ENCODE measurements at places on chromosomes 11 and 22.

- H3K4me1 ChIP-seq, result peaks cover 28% of the 10 kb centered on the region
- no peak overlapping the region for H3K4me3 ChIP-seq
- no peak overlapping the region for H3K27ac ChIP-seq
- DNase-seq, result no peak
- no peaks in the 10 kb centered on the region for H3K27me3 ChIP-seq
- H3K36me3 ChIP-seq, result no peaks in the 10 kb centered on the region
These were observed 119.2 kb downstream of the KCNQ1OT1 start for GRCh38 chr11:2580571-2581001.

- H3K27ac ChIP-seq, result no peak overlapping the region
- no peaks in the 10 kb centered on the region for H3K36me3 ChIP-seq
- no peak for DNase-seq
- H3K27me3 ChIP-seq, result no peaks in the 10 kb centered on the region
- no peaks in the 10 kb centered on the region for H3K4me1 ChIP-seq
- no peak overlapping the region for H3K4me3 ChIP-seq
These were observed 71.5 kb downstream of the LINC01488 start for GRCh38 chr11:69552951-69553350.

DNA sequence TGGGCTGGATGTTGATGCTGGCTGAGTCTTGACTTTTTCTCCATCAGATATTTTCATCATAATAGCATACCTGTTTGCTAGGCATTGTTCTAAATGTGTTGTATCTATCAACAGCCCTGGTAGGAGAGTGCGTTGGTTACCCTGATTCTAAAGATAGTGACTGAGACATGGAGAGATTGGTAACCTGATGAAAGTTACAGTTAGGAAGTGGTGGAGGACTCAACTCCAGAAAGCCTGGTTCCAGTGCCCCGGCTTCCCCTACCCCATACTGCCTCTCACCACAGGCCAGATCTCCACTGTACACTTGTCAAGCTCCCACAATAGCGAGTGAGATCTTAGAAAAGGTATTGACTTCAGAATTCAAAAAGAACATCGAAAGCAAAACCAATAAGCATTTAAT lies 22.8 kb upstream of the RELT start:
- no peaks in the 10 kb centered on the region for H3K36me3 ChIP-seq
- DNase-seq, result no peak
- no peaks in the 10 kb centered on the region for H3K27me3 ChIP-seq

- no peak overlapping the region for H3K27ac ChIP-seq
- H3K36me3 ChIP-seq, result no peaks in the 10 kb centered on the region
- no peak overlapping the region for H3K4me3 ChIP-seq
These were observed 72.3 kb downstream of the RSF1 start for GRCh38 chr11:77748266-77748665.

DNA sequence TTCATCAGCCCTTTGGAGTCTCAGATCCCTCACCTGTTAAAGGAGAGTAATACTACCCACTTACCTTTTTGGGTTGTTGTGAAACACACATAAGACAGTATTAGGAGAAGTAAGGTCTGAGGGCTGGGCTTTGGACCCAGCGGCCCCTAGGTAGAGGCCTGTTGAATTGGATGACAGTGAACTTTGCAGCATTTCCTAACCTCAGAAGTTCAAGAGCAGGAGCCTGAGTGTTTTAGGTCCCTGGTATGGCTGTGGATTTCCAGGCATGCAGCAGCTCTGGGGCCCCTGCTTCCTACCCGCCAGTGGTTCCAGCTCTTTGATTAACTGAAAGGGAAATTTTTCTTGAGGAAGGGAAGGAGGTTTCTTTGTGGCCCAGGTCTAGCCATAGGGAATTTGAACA lies 58.9 kb downstream of the TEAD1 start:
- no peak overlapping the region for H3K4me3 ChIP-seq
- H3K27me3 ChIP-seq, result no peaks in the 10 kb centered on the region
- no peak overlapping the region for H3K27ac ChIP-seq
- H3K36me3 ChIP-seq, result no peaks in the 10 kb centered on the region

DNA sequence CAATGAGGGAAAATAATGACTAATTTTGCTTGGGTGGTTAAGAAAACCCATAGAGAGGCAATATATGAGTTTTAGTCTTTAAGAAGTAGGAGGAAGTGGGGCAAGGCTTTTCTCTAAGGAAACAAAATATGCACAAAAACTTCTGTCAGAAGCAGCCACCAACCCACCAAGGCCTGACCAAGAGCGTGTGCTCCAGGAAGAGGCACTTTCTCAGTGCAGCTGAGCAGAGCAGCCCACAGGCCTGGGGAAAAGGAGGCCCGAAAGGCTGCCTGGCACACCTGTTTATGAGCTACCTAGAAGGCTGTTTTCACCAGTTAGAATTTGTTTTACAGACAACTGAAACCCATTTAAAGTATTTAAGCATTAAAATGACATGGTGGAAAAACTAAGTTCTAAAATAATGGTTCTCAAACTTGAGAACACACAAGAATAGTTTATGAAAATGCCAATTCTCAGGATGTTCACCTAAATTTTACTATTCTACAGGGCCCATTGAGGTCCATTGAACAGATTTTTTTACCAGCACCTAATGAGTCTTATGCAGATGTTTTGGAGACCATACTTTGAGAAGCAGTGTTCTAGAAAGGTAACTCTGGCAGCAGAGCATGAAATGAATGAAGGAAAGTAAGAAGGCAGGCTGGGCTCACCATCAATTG lies 160.5 kb upstream of the DDI1 start:
- DNase-seq, result no peak
- no peak overlapping the region for H3K4me3 ChIP-seq
- no peaks in the 10 kb centered on the region for H3K36me3 ChIP-seq
- no peaks in the 10 kb centered on the region for H3K4me1 ChIP-seq

GRCh38 chr11:93740730-93741093 lies 583 bp downstream of the TAF1D start:
- H3K4me1 ChIP-seq, result peaks cover 39% of the 10 kb centered on the region
- no peaks in the 10 kb centered on the region for H3K27me3 ChIP-seq
- peaks cover 20% of the 10 kb centered on the region for H3K36me3 ChIP-seq
- H3K27ac ChIP-seq, result peak overlapping the region; percentile 97
- peak overlapping the region; percentile 45 for H3K4me3 ChIP-seq

DNA sequence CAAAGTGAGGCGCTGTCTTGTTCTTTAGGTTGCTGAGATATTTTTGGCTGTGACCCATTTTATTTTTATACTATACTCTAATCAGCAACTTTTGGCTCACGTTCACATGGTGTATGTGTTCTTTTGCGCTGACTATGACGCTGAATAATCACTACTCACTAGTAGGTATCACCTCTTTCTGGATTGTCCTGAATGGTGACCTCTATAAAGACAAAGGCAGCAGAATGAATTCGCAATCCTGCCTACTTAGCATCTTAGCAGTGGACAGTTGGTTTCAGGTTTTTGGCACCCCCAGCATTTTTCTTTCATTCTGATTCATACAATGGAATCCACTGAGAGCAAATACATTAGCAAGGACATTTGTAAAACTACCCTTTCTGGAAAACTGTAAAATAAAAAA lies 351.3 kb downstream of the JRKL start:
- no peak for DNase-seq
- no peak overlapping the region for H3K27ac ChIP-seq
- no peaks in the 10 kb centered on the region for H3K36me3 ChIP-seq
- no peaks in the 10 kb centered on the region for H3K4me1 ChIP-seq

GRCh38 chr11:131581046-131581445 lies 210.6 kb downstream of the NTM start:
- no peak overlapping the region for H3K27ac ChIP-seq
- no peak for DNase-seq
- peaks cover 1% of the 10 kb centered on the region for H3K27me3 ChIP-seq
- H3K4me1 ChIP-seq, result no peaks in the 10 kb centered on the region
- H3K36me3 ChIP-seq, result no peaks in the 10 kb centered on the region

GRCh38 chr11:77193911-77194830 lies 66.1 kb downstream of the MYO7A start:
- H3K36me3 ChIP-seq, result no peaks in the 10 kb centered on the region
- H3K4me3 ChIP-seq, result no peak overlapping the region
- H3K27ac ChIP-seq, result no peak overlapping the region
- no peaks in the 10 kb centered on the region for H3K27me3 ChIP-seq

DNA sequence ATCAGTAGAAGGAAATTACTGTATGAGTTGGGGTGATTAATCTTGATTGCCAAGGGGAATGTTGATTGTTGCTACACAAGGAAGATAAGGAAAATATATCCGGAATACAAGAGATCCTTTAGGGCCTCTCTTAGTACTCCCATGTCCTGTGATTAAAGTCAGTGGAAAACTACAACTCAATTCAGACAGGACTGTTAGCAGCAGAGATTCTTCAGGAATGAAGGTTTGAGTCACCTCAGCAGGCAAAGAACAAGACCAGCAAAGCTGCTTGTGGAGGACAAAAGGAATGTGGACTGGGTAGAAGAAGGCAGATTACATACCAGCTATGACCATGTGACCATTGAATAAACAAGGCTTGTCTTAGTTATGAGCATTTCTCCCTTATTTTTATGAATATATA lies 478.2 kb downstream of the BUD13 start:
- H3K27ac ChIP-seq, result peak overlapping the region; percentile 71
- H3K4me3 ChIP-seq, result no peak overlapping the region
- peaks cover 27% of the 10 kb centered on the region for H3K4me1 ChIP-seq
- H3K27me3 ChIP-seq, result no peaks in the 10 kb centered on the region
- no peaks in the 10 kb centered on the region for H3K36me3 ChIP-seq
- peak; percentile 75 for DNase-seq

GRCh38 chr11:104944076-104944475 lies 24.3 kb downstream of the CASP4 start:
- H3K4me3 ChIP-seq, result no peak overlapping the region
- DNase-seq, result no peak
- H3K27me3 ChIP-seq, result no peaks in the 10 kb centered on the region

DNA sequence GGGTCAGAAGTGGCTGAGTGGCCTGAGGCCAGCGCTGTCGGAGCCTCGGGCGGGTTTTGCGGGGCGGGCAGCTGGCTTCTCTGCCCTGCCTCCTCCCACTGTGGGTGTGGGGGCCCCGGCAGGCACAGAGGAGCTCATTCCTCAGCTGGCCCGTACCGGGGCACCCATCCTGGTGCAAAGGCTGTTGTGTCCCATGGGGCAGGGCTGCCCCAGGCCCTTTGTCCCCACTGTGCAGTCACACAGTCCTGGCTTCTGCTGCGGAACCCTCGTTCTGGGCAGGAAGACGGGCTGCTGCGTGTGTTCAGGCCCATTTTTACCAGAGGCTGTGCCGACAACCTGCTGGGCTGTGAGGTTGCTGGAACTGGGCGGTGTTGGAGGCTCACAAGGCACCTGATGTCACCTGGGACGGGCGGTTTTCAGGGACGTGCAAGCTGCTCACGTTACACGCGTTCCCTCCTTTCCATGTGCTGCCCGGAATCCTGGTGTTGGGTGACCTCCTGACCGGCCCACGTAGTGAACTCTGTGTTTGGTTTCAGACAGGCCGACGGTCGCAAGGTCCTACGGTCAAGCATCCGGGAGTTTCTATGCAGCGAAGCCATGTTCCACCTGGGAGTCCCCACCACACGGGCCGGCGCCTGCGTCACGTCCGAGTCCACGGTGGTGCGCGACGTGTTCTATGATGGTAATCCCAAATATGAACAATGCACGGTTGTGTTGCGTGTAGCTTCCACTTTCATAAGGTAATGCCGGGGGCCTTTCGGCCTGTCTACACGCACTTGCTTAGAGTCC lies 5.2 kb downstream of the SELENOO start:
- H3K4me1 ChIP-seq, result peaks cover 17% of the 10 kb centered on the region
- H3K36me3 ChIP-seq, result no peaks in the 10 kb centered on the region
- no peaks in the 10 kb centered on the region for H3K27me3 ChIP-seq
- no peak overlapping the region for H3K27ac ChIP-seq

- H3K4me1 ChIP-seq, result peaks cover 87% of the 10 kb centered on the region
- DNase-seq, result no peak
- no peaks in the 10 kb centered on the region for H3K27me3 ChIP-seq
- H3K36me3 ChIP-seq, result no peaks in the 10 kb centered on the region
- H3K27ac ChIP-seq, result peak overlapping the region; percentile 89
- peak overlapping the region; percentile 11 for H3K4me3 ChIP-seq
These were observed 17.4 kb downstream of the ZBTB16 start for GRCh38 chr11:114076921-114077331.

DNA sequence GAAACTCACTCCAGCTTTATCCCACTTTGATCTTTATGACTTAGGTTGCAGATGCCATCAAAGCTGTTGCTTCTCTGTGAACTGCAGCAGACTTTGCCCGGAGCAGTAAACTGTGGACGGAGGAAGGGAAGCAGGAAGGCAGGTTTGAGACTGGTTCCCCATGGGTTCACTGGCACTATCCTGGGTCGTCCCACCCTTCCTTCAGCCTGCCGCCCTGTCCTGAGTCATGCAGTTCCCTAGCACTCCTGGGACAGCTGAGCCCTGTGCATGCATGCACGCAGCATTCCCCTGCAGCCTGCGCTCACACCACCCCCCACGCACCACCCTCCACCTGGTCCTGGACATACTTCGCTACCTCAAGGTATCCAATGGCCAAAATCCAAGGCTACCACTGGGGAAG lies 23.5 kb upstream of the P2RY2 start:
- H3K27ac ChIP-seq, result peak overlapping the region; percentile 96
- DNase-seq, result peak; percentile 84
- no peaks in the 10 kb centered on the region for H3K36me3 ChIP-seq
- no peaks in the 10 kb centered on the region for H3K27me3 ChIP-seq
- H3K4me3 ChIP-seq, result no peak overlapping the region

DNA sequence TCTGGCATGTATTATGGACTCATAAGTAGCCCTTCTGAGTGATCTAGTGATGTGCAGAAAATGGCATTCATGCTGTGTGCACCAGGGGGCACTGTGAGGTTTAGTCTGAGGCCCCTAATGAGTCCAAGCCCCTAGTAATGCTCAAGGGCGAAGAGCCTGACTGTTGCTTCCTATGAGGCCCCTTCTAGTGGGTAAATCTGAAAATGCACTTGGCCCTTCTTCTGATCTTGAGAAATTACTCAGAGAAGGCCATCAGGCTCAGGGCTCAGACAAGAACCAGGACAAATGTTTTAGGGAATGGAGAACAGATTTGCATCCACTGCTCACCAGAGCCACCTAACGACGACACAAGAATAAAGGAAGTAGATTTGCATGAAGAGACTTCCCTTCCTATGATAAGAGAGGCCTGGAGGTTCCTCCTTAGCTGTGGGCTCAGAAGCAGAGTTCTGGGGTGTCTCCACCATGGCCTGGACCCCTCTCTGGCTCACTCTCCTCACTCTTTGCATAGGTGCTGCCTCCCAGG lies 75.8 kb downstream of the GGTLC2 start:
- no peak overlapping the region for H3K4me3 ChIP-seq
- peaks cover 26% of the 10 kb centered on the region for H3K27me3 ChIP-seq
- no peaks in the 10 kb centered on the region for H3K4me1 ChIP-seq
- H3K27ac ChIP-seq, result no peak overlapping the region

DNA sequence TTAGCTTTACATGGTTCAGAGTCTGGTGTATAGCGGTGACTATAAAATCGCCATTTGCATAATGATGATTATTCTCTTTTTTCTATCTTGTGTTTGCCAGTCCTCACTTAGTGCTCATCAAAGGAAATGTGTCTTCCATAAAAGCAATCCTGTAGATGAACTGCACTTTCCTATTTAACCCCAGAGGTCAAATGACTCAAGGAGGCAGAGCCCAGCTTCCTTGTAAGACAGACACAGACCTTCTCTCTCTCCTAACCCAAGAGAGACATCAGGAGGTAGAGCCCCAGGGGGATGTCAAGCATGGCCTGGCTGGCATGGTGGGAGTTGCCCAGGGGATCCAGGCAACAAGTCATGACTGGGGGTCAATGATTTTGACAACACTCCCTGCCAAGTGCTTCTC lies 46.9 kb upstream of the CRTAM start:
- H3K4me3 ChIP-seq, result no peak overlapping the region
- H3K27ac ChIP-seq, result peak overlapping the region; percentile 18
- no peaks in the 10 kb centered on the region for H3K4me1 ChIP-seq
- H3K27me3 ChIP-seq, result no peaks in the 10 kb centered on the region

GRCh38 chr11:71185411-71185810 lies 67.0 kb downstream of the SHANK2 start:
- H3K4me3 ChIP-seq, result no peak overlapping the region
- no peak for DNase-seq
- H3K36me3 ChIP-seq, result no peaks in the 10 kb centered on the region
- H3K4me1 ChIP-seq, result no peaks in the 10 kb centered on the region
- no peaks in the 10 kb centered on the region for H3K27me3 ChIP-seq
- H3K27ac ChIP-seq, result no peak overlapping the region
